HepG2 (cell line): ENCODE measurements at places on chromosomes 4 and X. TPM values are rescaled to one million over a fixed set of nuclear protein-coding genes. Genes with fewer than 3 reads are reported as not detected.

- H3K27me3 ChIP-seq: no peaks in the 10 kb centered on the region
- H3K36me3 ChIP-seq: no peaks in the 10 kb centered on the region
- peaks cover 52% of the 10 kb centered on the region for H3K4me1 ChIP-seq
- peak overlapping the region; percentile 71 for H3K4me3 ChIP-seq
Observed at GRCh38 chr4:15654593-15655222, 449 bp downstream of the FBXL5 start.

GRCh38 chr4:7716010-7716721, 223.5 kb downstream of the AFAP1 start:
- no peak overlapping the region for H3K4me3 ChIP-seq
- H3K27ac ChIP-seq: no peak overlapping the region
- H3K4me1 ChIP-seq: 0 out of 2 replicates have a peak, but pooled peaks cover 4% of the 10 kb centered on the region
- no peaks in the 10 kb centered on the region for H3K27me3 ChIP-seq

DNA sequence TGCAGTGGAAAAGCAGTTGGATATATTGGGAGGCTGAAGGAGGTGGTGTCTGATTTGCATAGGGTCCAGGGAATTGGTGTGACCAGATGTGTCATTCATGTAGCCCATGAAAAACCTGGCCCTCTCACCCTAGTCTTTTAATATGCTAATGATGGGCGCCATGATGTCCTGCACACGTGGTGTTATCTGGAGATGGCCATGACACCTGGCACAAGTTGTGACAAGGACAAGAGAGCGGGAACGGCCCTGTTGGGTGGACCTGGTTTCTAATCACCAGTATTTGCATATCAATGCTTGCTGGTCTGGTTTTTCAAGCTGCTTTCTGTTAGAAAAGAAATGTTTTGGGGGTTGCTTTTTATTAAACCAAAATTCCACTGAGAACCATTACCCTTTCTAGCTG, 87.4 kb downstream of the ZXDA start:
- DNase-seq: no peak
- no peaks in the 10 kb centered on the region for H3K36me3 ChIP-seq
- no peaks in the 10 kb centered on the region for H3K4me1 ChIP-seq
- H3K27ac ChIP-seq: no peak overlapping the region
- no peak overlapping the region for H3K4me3 ChIP-seq
- no peaks in the 10 kb centered on the region for H3K27me3 ChIP-seq

- no peak overlapping the region for H3K27ac ChIP-seq
- DNase-seq: no peak
- H3K4me3 ChIP-seq: no peak overlapping the region
- no peaks in the 10 kb centered on the region; the same call in 1 of the 2 replicates for H3K27me3 ChIP-seq
Observed at GRCh38 chr4:187903106-187903505, 92.5 kb upstream of the ZFP42 start.

GRCh38 chrX:2451501-2452316, 49.1 kb downstream of the DHRSX start:
- H3K36me3 ChIP-seq: no peaks in the 10 kb centered on the region
- no peak for DNase-seq
- no peak overlapping the region for H3K27ac ChIP-seq
- no peak overlapping the region for H3K4me3 ChIP-seq

- H3K27me3 ChIP-seq: no peaks in the 10 kb centered on the region
- no peak for DNase-seq
- no peaks in the 10 kb centered on the region for H3K36me3 ChIP-seq
Observed at GRCh38 chr4:182091128-182091527, 152.1 kb upstream of the TENM3 start.

- no peak for DNase-seq
- no peaks in the 10 kb centered on the region for H3K36me3 ChIP-seq
- no peak overlapping the region for H3K4me3 ChIP-seq
- peaks cover 22% of the 10 kb centered on the region for H3K4me1 ChIP-seq
- H3K27me3 ChIP-seq: no peaks in the 10 kb centered on the region; the same call in 2 of the 3 replicates
Observed at GRCh38 chrX:1587161-1587560, 4.2 kb upstream of the AKAP17A start.

Gene HTRA3
- polyA plus RNA-seq: 0.16 and 0.17 TPM in 2 replicates

Gene RBM10
- 15.8 and 15.9 TPM in 2 replicates for polyA plus RNA-seq

Gene CTSO
- polyA plus RNA-seq: 0.17 TPM in 2 replicates

Gene TMPRSS11B
- not detected in 2 replicates for polyA plus RNA-seq

Gene SLC2A9
- polyA plus RNA-seq: 42.3 and 51.0 TPM in 2 replicates
